ENCODE measurements at places on chromosomes 1 and 21.

DNA sequence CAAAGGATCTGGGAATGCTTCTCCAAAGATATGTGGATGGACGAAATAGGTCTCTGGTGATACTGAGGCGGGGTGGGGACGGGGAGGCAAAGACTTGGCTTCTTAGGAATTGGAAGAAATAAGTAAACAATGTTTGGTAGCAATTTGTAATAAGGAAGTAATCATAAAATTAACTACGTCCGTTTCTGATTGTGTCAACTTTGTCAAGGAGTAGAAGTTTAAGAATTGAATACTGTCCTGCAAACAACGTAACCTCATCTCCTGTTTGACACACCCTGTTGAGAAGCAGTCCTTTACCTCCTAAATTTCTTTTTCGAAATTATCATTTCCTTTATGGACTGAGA is 471 bp downstream of the POLR3C start:
- no peak for DNase-seq

- DNase-seq: no peak
Measured at GRCh38 chr1:39266269-39266668, 61.8 kb downstream of the MACF1 start.

GRCh38 chr1:46396441-46397398 is 2.6 kb downstream of the FAAH start:
- DNase-seq: no peak

DNA sequence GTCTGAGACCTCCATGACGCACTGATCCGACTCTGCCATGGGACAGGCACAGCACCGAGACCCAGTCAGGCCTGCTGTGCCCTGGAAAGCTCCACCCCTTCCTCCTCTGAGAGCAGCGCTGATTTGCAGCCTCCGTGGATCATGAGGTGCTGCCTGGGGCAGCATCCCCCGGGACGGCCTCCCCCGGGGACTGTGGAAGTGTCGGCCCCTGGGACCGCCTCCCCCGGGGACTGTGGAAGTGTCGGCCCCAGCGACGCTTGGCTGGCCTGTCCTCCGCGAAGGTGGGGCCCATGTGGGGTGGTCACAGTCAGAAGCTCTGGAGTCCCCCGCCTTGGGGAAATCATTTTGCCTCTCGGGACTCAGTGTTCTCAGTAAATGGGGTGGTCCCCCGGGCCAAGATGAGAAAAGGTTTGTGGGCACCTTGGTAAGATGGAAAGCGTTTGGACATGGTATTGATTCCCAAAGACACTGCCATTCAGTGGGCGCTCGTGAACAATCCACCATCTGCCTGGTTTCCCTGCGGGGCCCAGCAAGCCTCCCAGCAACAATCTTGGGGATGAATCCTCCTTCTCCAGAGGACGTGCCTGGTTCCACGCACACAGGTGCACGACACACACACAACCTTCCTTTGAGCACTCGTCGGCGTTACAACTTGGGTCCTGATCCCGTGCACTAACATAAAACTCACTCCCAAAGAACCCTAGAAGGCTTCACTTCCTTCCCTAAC is 3.0 kb downstream of the TFF2 start:
- no peak for DNase-seq

GRCh38 chr1:39427912-39428311 is 63.5 kb upstream of the BMP8A start:
- DNase-seq: no peak

DNA sequence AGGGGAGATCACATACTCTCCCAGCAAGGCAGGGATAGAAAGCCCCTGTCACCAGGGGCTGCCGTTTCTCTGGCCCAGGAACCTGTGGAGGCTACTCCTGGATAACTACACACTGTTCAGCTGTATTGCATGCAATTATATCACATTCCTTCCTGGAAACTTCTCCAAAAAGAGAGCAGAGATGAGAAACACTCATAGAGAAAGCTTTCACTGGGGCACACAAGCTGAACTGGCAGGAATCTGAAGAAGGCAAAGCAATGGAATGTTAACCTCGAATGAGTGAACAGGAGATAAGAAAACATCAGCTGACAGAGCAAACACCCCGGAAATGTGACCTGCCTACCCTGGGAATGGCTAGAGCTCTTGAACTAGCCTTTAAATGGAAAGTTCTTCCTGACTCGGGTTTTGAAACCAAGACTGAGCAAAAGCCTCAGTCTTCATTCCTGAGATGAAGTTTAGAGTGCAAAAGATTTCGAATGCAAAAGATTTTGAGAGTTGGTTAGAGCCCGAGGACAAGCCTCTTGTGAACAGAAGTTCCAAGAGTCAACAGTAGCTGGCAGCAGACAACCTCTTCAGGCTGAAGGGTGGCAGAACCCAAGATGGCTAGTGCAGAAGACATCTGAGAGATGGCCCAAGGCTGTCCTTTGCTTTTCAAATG is 32.3 kb downstream of the CCN1 start:
- no peak for DNase-seq

- no peak for DNase-seq
Measured at GRCh38 chr1:169484101-169484500, 1.6 kb downstream of the SLC19A2 start.

DNA sequence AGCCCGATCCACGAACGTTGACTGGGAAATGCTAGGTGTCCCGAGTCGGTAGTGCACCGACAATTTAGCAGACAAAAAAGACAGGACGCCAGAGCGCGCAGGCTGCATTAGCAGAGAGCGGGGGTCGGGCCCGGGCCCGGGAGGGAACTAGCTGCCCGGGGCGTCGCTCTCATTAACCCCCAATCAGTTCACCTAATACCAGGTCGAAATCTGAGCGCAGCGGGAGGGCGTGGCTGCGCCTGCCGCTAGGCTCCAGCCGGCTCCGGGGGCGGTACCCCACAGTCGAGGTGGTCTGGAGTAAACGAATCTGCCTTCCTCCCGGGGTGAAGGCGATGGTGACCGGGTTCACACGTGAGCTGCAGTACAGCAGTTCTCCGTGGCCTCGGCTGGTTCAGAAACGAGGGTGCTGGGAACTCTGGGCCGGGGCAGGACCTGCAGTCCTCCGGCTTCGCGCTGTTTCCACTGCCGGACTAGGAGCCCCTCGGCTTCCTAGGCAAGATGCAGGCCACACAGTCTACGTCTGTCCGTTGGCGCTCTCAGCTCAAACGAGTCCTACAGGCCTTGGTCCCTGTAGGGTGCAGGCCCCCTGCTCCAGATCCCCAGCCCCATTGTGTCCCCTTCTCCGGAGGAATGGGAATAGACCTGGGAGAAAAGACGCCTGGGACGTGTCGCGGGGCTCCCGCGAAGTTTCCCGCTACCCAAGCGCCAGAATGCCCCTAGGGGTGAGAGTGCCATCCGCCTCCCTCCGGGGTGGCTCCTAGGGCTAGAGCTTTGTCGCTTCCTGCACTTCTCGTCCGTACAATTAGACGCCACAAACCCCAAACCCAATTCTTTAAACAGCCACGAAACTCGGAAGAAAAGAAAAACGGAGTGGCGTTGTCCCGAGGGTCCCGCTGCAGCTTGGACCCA is 2.0 kb downstream of the GFI1 start:
- DNase-seq: peak; percentile 76

DNA sequence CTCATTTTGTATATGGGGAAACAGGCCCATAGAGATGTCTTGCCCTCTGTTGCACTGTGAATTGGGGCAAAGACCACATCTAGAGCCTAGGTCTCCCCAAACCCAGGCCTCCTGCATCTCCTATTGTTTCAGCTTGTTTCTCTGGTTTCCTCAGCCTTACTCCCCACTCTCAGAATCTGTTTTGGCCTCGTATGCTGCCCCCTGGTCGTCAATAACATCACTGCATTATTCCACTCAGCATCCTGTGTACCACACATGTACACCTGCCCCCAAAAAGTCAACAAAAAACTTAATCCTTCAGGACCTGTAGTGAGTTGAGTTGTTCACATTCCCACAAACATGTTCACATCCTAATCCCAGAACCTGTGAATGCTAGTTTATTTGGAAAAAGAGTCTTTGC is 184.8 kb downstream of the BRINP2 start:
- DNase-seq: no peak

DNA sequence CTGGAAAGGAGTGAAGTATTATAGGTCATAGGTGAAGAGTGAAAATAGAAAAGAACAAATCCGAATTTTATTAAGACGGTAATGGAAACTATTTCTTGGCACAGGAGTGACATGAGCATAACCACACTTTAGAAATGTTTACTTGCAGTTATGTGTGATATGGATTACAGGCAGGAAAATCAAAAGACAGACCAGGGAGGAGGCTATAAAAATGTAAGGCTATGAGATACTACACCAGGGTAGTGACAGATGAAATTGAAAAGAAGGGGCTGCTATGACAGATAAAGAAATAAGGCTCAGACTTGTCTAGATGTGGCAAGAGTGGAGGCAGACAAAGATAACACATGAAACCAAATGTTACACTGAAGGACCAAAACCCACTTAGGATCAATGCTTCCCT is 31.7 kb downstream of the GPATCH2 start:
- no peak for DNase-seq
